Small intestine (tissue), 16 donors: ENCODE measurements at places on chromosomes 12 and 14.
A peak's percentile ranks its signal among the peaks of the same experiment; 100 is the strongest.

- DNase-seq = no peak
These were observed 93.7 kb downstream of the RMST start for GRCh38 chr12:97556302-97556779.

GRCh38 chr14:102965282-102965681 is 42.8 kb downstream of the AMN start:
- DNase-seq = no peak

GRCh38 chr12:6306599-6307220 is 3.8 kb upstream of the PLEKHG6 start:
- no peak for DNase-seq

GRCh38 chr12:120413901-120414695 is 23.8 kb upstream of the COX6A1 start:
- peak; percentile 71 for DNase-seq
